Kidney (tissue), 22 donors: ENCODE measurements at places on chromosomes 4 and X. TPM values are rescaled to one million over a fixed set of nuclear protein-coding genes. Genes with fewer than 3 reads are reported as not detected.

GRID2 gene
- not detected for polyA plus RNA-seq

GRCh38 chr4:106353786-106354185 lies 14.8 kb downstream of the GIMD1 start:
- DNase-seq = no peak

GRCh38 chrX:15245896-15246295 lies 24.0 kb downstream of the ASB9 start:
- no peak for DNase-seq

- DNase-seq = no peak
These were observed 64.1 kb downstream of the ALPK1 start for GRCh38 chr4:112361181-112361791.

DNA sequence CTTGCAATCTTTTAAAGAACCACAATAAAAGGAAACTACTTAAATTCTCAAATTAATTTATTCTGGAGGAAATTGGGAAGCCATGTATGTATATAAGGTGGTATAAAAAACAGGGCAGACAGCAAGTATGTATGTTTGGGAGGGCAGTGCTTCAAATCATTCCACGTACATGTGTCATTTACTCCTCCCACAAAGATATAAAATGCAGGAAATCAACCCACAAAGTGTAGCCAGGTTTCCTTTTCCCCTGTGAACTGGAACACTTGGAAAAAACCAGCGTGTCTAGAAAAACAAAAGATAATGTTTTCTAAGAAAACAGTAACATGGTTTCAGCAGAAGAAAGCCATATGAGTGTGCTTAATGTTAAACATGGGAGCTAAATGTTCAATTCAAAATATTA lies 156.7 kb upstream of the FAM47A start:
- no peak for DNase-seq

- no peak for DNase-seq
These were observed 10.0 kb downstream of the CLCN4 start for GRCh38 chrX:10166731-10167151.
